Stimulated activated CD4-positive, alpha-beta T cell treated with anti-CD3 and anti-CD28 coated beads, Interleukin-1b, Interleukin-23, amount 100 ng/mL, for 1 hour (primary cell): ENCODE measurements at places on chromosomes 11 and 22.

- DNase-seq, result no peak
Observed at GRCh38 chr11:67441731-67442351, 1.4 kb downstream of the CORO1B start.

DNA sequence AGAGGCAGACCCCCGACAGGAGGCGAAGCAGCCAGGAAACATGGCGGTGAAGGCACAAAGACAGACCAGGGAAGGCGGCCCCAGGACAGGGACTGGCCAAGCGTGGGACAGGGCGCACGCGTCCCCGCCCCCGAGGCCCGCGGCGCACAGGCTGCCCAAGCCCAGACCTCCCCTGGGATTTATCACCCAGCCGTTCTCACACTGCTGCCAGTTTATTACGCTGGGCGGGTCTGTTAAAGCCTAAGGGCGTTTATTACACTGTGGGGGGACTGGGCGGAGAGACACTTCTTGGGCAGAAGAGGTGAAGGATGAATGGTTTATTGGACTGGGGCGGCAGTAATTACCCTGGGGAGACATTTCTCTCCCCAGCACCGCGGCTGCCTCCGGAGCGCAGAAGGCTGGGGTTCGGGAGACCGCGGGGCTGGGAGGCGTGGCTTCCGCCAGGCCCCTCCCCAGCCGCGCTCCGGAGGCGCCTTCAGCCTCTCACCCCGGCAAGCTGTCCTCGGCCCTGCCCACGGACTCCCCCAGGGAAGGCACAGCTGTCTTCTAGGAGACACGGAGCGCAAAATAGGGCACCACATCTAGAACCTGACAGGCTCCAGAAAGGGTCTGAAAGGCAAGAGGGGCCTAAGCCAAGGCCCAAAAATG lies 47.1 kb downstream of the SLC22A12 start:
- no peak for DNase-seq

GRCh38 chr11:70323806-70324205 lies 53.3 kb downstream of the PPFIA1 start:
- no peak for DNase-seq

GRCh38 chr22:38798496-38798895 lies 4.6 kb upstream of the DNAL4 start:
- DNase-seq, result no peak

- DNase-seq, result no peak
Observed at GRCh38 chr22:42977569-42977968, 37.4 kb downstream of the PACSIN2 start.

DNA sequence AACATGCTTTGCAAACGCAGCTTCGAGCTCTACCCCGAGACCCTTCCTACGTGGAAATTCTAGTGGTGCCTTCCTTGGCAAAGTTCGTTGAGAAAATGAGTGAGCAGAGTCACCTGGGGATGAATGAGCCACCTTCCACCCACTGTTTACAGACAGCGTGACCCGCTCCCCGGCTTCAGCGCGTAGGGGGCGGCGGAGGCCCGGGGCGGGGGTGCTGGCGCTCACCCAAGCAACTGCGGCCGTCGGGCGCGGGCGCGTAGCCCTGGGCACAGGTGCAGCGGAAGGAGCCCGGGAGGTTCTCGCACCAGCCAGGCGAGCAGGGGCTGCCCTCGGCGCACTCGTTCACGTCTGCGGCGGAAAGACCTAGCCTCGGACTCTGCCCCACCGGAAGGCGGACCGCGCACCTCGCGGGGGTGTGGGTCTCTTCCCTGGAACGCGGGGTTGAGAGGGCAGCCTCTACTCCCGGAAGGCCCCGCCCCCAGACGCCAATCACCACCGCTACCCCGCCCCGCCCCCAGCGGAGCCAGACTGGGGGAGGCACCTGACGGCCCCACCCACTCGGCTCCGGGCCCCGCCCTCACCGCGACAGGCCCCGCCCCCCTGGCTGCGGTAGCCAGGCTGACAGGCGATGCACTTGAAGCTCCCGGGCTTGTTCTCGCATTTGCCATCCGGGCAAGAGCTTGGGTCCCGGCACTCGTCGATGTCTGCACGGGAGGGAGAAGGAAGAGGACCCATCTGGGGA lies 11.8 kb downstream of the LTBP3 start:
- DNase-seq, result peak; percentile 98

DNA sequence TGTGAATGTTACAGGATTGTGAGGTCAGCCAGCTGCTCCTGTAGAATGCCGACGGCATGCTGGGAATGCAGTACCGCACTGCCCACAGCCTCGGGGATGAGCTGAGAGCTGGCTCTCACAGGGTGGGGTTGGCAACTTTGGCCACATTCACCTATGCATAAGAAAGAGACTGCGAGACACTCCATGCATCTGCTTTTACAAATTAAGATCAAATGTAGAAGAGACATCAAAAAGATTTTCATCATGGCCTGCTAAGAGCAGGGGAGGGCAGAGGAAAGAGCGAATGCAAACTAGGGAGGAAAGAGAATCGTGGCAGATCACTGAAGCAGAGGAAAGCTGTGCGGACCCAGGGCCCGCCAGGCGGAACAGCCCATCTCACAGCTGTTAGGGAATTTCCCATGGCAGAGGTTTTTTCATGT lies 49.8 kb upstream of the SPATA19 start:
- no peak for DNase-seq

DNA sequence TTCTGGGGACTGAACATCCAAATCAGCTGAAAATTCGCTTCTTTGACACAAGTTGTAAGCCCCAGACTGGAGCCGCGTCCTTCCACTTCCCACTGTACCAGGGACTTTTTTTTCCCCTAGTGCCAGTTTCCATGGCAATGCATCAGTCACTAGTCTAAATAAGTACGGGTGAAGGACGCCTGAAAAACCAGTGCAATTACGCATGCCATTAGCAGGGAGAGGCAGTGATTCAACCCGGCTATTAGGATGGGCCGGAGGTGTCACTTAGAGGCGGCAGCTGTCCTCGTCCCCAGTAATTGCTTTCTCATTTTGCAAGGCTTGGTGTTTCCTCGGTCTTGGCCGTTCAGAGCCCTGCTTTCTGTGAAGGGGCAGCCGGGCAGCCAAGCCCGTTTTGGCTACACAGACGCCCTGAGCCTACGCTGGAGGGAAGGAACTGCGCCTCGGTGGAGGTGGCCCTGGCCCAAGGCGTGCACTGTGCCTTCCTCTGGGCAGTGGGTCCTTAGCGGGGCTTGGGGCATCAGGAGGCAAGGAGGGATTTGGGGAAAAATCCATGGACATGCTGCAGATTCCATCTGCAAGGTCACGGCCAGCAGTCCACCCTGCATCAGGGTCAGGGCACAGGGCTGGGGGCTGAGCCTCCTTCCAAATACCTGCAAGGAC lies 319.7 kb downstream of the CTTN start:
- no peak for DNase-seq

GRCh38 chr11:74755395-74755995 lies 6.8 kb downstream of the RNF169 start:
- no peak for DNase-seq

DNA sequence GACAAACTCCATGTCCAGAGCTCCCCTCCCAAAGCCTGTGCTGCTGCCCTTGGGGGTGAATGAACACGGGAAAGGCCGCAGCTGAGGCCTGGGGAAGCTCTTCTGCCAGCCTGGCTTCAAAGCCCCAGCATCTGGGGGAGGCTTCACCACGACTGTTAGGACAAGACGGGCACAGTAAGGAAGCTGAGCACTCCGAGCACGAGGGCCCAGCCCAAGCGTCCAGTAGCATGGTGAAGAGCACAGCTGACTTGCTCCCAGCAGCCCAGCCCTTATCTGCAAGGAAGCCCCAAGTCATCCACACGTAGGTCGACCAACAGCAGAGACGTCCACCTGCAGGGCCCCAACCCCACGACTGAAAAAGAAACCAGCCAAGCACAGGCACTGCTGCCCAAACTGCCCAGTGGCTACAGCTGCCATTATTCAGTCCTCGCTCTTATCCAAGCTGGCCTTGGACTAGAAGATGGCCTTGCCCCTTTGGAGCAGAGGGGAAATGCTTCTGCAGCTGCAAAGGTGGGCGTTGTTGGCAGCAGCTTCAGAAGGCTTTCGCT lies 62.5 kb downstream of the SHANK2 start:
- DNase-seq, result no peak
